Spinal cord (tissue), 10 donors: ENCODE measurements at places on chromosomes 4 and X.
A peak's percentile ranks its signal among the peaks of the same experiment; 100 is the strongest.

GRCh38 chrX:26851981-26852380 lies 611.2 kb downstream of the PPP4R3C start:
- no peak overlapping the region for H3K4me3 ChIP-seq
- no peaks in the 10 kb centered on the region for H3K27me3 ChIP-seq
- peak; percentile 3 for DNase-seq
- H3K4me1 ChIP-seq, result no peaks in the 10 kb centered on the region
- H3K27ac ChIP-seq, result no peak overlapping the region

- no peak for DNase-seq
- no peaks in the 10 kb centered on the region for H3K4me1 ChIP-seq
- H3K27ac ChIP-seq, result no peak overlapping the region
- H3K27me3 ChIP-seq, result no peaks in the 10 kb centered on the region
- no peaks in the 10 kb centered on the region for H3K36me3 ChIP-seq
These were observed 318.6 kb downstream of the OPHN1 start for GRCh38 chrX:68114573-68115129.

- peak overlapping the region; percentile 94 for H3K27ac ChIP-seq
- H3K4me3 ChIP-seq, result peak overlapping the region; percentile 74
- H3K4me1 ChIP-seq, result no peaks in the 10 kb centered on the region
These were observed 857 bp downstream of the SCML1 start for GRCh38 chrX:17737986-17738713.

DNA sequence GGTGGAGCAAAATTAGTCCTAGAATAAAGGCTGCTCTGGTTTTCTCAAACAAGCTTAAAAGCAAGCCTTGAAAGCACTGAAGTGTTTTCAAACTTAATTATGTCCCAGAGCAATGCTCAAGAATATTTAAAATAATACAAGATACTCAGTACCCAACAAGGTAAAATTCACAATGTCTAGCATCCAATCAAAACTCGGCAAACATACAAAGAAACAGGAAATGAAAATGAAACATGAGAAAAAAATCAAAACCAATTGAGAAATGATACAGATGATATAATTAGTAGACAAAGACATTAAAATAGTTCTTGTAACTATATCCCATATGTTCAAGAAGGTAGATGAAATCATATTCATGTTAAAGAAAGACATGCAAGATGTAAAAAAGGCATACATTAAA lies 45.0 kb upstream of the MAML3 start:
- H3K36me3 ChIP-seq, result no peaks in the 10 kb centered on the region
- H3K27me3 ChIP-seq, result no peaks in the 10 kb centered on the region
- H3K4me1 ChIP-seq, result no peaks in the 10 kb centered on the region
- DNase-seq, result no peak
- H3K4me3 ChIP-seq, result no peak overlapping the region

DNA sequence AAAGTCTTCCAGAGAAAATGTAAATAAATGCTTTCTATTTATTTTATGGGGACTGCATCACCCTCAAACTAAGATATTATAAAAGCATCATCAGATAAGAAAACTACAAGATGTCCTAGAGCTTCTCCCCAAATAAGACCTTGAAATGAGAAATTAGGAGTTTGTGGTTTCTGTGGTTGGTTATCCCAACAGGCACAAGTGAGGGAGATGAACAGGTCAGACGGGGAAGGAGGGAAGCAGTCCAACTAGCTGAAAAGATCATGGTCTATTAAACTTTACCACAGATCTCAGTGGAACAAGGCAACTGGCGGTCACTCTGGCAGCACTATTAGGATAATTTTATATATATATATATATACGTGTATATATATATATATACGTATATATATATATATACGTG lies 319.3 kb upstream of the GRID2 start:
- H3K4me1 ChIP-seq, result no peaks in the 10 kb centered on the region
- no peaks in the 10 kb centered on the region for H3K27me3 ChIP-seq
- no peak for DNase-seq
- no peak overlapping the region for H3K4me3 ChIP-seq
- H3K27ac ChIP-seq, result no peak overlapping the region

DNA sequence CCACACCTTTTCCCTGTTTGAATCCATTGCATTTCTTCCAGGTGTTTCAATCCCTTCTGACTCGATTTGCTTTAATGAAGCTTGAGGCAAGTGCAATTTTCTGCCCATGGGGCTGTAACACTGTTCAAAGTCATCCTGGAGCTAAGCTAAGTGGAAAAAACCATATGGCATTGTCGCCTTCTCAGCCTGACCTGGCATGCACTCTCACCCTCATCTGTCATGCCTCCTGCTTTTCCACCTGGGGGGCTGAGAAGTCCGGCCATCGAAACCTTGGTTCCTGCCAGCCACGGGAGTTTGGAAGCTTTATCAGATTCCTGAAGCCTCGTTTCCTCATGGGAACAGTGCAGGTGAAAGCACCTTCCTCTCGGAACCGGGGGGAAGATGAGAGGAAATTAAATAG lies 38.2 kb downstream of the WFS1 start:
- H3K4me1 ChIP-seq, result peaks cover 6% of the 10 kb centered on the region
- no peak overlapping the region for H3K27ac ChIP-seq
- peaks cover 26% of the 10 kb centered on the region for H3K36me3 ChIP-seq

DNA sequence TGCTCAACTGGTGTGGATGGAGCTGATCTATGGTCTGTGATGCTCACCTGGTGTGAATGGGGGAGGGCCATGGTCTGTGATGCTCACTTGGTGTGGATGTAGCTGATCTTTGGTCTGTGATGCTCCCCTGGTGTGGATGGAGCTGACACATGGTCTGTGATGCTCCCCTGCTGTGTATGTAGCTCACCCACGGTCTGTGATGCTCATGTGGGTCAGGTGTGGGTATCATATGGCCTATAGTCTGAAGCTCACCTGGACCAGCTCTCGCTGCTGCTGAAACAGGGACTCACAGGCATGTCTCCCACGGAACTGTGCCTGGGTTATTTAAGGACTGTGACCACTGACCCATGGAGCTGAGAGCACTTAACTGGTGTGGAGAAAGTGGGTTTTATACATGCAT lies 109.7 kb downstream of the CRLF2 start:
- H3K27ac ChIP-seq, result no peak overlapping the region
- DNase-seq, result no peak
- no peaks in the 10 kb centered on the region for H3K36me3 ChIP-seq
- no peak overlapping the region for H3K4me3 ChIP-seq

GRCh38 chr4:65789341-65789740 lies 119.1 kb upstream of the EPHA5 start:
- H3K27me3 ChIP-seq, result no peaks in the 10 kb centered on the region
- no peaks in the 10 kb centered on the region for H3K4me1 ChIP-seq
- no peak overlapping the region for H3K27ac ChIP-seq
- no peak overlapping the region for H3K4me3 ChIP-seq
- DNase-seq, result no peak

DNA sequence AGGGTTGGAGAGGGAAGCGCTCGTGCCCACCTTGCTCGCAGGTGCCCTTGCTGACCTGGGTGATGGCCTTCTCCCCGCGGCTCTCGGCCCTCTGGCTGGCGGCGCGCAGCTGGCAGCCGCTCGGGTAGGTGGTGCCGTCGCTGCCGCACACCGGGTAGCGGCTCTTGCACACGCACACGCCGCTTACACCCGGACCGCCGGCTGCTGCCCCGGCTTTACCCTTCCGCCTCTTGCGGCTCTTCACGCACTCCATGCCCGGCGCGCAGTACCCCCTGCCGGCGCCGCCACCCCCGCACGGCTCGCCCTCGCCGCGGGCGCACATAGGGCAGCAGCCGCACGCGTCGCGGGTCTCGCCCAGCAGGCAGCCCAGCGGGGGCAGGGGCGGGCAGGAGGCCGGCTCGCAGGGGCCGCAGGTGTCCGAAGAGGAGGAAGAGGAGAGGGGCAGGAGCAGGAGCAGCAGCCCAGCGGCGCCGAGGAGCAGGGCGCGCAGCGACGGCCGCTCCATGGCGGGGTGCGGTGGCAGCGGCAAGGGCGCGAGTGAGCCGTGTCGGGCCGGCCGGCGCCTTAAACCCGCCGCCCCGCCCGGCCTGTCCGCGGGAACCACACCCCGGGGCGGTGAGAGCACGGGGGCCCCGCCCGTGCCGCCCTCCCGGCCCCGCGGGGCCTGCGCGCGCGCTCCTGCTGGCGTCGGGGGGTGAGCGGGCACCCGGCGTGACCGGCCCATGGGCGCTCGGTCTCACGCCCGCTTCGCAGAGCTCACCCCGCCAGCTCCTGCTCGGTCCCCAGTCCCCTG lies at the start of gene IGFBP7:
TSS of gene IGFBP7 (minus strand) at position 539 of the 793 bp plus-strand sequence. CDS start at position 505, 34 bp downstream.
- peak within 1 kb of the TSS; percentile 46 for H3K4me3 ChIP-seq
- peaks cover 16% of the 10 kb centered on the region for H3K4me1 ChIP-seq
- H3K27me3 ChIP-seq, result peaks cover 10% of the 10 kb centered on the region

DNA sequence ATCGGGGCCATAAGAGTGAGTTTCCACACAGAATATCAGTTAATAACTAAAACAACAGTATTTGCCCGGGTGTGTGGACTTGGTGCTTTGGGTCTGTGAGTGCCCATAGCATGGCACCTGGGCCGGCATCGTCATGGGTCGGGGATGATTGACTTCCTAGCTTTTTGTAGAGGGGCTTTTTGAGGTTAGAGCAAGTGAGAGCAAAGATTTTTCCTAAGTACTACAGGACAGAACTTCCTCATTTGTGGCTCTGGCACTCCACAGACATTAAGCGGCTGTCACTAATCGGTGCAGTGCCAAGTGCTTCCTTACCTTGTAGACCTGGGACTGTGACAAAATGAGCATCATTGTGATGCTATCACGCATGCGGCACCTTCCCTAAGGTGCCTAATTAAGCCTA lies 81.0 kb downstream of the SHROOM2 start:
- H3K4me3 ChIP-seq, result no peak overlapping the region
- H3K36me3 ChIP-seq, result no peaks in the 10 kb centered on the region
- no peak overlapping the region for H3K27ac ChIP-seq
- H3K27me3 ChIP-seq, result peaks cover 5% of the 10 kb centered on the region
- H3K4me1 ChIP-seq, result peaks cover 4% of the 10 kb centered on the region

DNA sequence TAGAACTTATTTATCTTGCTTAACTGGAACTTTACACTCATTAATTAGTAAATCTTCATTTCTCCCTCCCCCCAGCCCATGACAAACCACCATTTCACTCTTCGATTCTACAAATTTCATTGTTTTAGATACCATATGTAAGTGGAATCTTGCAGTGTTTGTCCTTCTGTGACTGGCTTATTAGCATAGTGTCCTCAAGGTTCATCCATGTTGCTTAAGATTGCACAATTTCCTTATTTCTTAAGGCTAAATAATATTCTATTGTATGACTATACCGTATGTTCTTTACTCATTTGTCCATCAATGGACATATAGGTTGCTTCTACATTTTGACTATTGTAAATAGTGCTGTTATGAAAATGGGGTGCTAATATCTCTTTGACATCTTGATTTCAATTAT lies 24.5 kb upstream of the RNF212 start:
- H3K4me1 ChIP-seq, result no peaks in the 10 kb centered on the region
- no peaks in the 10 kb centered on the region for H3K36me3 ChIP-seq
- no peak overlapping the region for H3K4me3 ChIP-seq
- H3K27me3 ChIP-seq, result peaks cover 9% of the 10 kb centered on the region
- H3K27ac ChIP-seq, result no peak overlapping the region

DNA sequence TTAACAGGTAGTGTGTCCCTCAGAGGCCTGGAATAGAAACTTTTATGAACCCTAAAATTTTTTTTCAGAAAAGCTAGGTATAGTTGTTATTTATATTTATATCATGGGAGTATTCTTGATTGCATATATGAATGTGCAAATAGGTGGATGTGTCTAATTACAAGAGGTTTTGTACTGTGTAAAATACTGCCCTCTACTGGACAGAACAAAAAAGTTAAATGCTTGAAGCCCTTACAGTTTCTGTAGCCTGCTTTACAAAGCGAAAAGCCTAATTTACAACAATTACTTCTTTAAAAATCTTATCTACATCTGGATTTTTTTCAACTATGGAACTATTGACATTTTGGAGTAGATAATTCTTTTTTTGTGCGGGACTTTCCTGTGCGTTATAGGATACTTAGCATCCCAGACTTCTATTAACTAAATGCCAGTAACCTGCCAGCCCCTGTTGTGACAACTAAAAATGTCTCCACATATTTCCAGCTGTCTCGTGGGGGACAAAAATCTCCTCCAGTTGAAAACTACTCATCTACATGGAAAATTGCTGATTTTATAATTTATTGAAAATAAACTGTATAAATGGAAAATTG lies 35.1 kb downstream of the ENPEP start:
- no peak overlapping the region for H3K4me3 ChIP-seq
- DNase-seq, result peak; percentile 93
- H3K27ac ChIP-seq, result no peak overlapping the region

GRCh38 chr4:7886007-7886973 lies 53.4 kb downstream of the AFAP1 start:
- peaks cover 4% of the 10 kb centered on the region for H3K4me1 ChIP-seq
- no peaks in the 10 kb centered on the region for H3K27me3 ChIP-seq
- DNase-seq, result no peak
- no peak overlapping the region for H3K4me3 ChIP-seq

DNA sequence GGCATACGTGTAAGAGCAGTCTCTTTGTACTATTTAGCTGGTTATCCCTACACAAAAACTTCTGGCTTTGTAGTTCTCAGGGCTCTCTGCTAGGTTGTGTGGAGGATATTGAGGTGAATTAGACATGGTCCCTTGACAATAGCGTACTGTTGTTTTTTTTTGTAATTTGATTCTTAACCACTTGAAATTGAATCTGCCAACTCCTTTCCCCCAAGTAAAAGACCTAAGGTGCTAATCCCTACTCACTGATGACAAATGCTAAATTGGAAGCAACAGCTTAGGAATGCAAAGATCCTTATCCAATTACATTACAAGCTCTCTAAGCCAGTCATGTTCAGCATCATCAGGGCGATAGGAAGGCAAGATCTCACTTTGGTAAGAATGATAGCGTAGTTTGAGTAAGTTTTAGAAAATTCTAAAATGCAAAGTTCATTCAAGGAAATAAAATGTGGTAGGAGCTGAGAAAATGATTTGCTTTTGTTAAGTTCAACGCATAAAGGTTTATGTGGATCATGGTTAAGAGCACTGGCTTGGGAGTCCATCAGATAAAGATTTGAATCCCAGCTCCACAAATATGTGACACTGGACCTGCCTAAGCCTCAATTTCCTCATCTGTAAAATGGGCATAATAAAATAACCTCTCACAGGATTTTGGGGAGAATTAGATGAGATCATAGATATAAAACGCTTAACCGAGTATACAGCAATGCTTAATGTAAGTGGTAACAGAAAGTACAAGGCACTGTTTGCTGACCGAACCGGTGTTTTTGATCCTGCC lies 39.3 kb downstream of the DOCK11 start:
- no peaks in the 10 kb centered on the region for H3K36me3 ChIP-seq
- no peak overlapping the region for H3K4me3 ChIP-seq
- peak; percentile 3 for DNase-seq
- no peaks in the 10 kb centered on the region for H3K27me3 ChIP-seq
- H3K4me1 ChIP-seq, result no peaks in the 10 kb centered on the region

GRCh38 chr4:66186095-66186494 lies 515.8 kb upstream of the EPHA5 start:
- no peak for DNase-seq
- no peaks in the 10 kb centered on the region for H3K27me3 ChIP-seq
- no peaks in the 10 kb centered on the region for H3K4me1 ChIP-seq
- no peak overlapping the region for H3K27ac ChIP-seq
- no peaks in the 10 kb centered on the region for H3K36me3 ChIP-seq

- no peak overlapping the region for H3K27ac ChIP-seq
- no peak for DNase-seq
- no peaks in the 10 kb centered on the region for H3K36me3 ChIP-seq
- no peak overlapping the region for H3K4me3 ChIP-seq
- H3K4me1 ChIP-seq, result peaks cover 2% of the 10 kb centered on the region
These were observed 562.7 kb downstream of the RPA4 start for GRCh38 chrX:97446298-97446882.
